ENCODE measurements at places on chromosomes 2 and 18.

DNA sequence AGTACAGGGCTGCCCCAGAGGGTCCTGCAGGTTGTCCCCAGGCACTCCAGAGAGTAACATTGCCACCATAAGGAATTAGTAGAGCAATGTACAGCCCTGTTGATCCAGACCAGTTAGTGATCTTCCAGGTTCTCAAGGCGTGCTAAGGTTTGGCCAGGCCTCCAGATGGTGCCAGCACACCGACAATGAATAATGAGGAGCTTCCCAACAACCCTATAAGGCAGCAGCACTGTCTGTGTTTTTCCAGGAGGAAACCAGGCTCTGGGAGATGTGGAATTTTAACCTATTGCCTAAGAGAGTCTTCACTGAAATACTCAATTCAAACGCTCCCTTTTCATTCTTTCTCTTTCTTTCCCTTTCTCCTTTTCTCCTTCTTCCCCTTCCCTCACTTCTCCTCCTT lies 122.1 kb downstream of the MGAT5 start:
- DNase-seq, result no peak

DNA sequence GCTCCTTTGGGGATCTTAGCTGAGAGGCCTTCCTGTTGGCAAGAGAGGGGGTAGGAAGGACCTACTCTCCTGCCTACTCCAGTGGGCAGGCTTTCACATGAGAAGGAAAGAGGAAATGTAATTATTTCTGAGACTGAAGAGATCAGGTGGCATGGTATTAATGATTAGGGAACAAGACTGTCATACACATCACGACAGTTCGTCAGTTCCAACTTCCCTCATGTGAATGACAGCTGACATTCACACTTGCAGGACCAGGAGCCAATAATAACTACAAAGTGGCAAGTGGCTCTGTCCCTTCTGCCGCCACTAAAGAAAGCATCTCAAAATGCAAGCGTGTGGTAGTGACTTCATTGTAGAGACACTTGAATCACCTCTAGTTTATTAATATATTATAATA lies 90.0 kb downstream of the ZCCHC2 start:
- DNase-seq, result no peak

GRCh38 chr2:200913654-200914053 lies 24.5 kb downstream of the NIF3L1 start:
- DNase-seq, result no peak

GRCh38 chr18:69992776-69993175 lies 45.1 kb upstream of the CD226 start:
- DNase-seq, result no peak

- DNase-seq, result no peak
Observed at GRCh38 chr2:228417956-228418355, 236.5 kb upstream of the SPHKAP start.

DNA sequence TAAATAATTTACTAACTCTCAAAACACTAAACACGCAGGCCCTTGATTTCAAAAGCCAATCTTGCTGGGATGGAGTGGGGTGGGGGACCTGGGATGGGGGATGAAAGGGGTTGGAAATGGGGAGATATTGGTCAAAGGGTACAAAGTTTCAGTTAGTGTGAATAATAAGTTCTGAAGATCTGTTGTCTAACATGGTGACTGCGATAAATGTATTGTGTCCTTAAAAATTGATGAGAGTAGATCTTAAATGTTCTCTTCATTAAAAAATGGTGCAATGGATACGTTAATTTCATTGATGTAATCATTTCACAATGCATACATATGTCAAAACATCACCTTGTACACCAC lies 505 bp upstream of the ACYP2 start:
- no peak for DNase-seq

GRCh38 chr2:210445116-210445707 lies 31.3 kb downstream of the LANCL1 start:
- DNase-seq, result no peak

GRCh38 chr2:175402571-175402970 lies 221.1 kb upstream of the ATP5MC3 start:
- DNase-seq, result no peak

All from stimulated activated CD8-positive, alpha-beta memory T cell treated with anti-CD3 and anti-CD28 coated beads, Interleukin-4, amount 100 ng/mL, for 4 hours (primary cell).